ENCODE measurements at places on chromosomes 16 and 17.

DNA sequence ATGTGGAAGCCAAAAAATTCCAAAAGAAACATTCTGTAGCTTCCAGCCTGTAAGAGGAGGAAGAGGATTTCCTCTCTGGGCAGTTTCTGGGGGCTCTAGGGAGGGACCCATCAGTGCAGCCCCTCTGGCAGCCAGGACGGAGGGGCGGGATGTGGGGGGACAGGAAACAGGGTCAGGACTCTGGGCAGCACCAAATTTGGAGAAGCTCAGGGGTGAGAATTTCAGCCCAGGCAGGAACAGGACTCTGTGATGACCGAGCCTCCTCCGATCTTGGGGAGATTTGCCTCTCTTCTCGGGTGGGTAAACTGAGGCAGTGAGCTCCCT, 18.4 kb upstream of the CIBAR2 start:
- DNase-seq = no peak

- no peak for DNase-seq
Measured at GRCh38 chr17:4436846-4437245, 3.1 kb downstream of the SPNS3 start.

GRCh38 chr17:82355770-82356427, 3.1 kb upstream of the TEX19 start:
- DNase-seq = peak; percentile 63

- DNase-seq = no peak
Measured at GRCh38 chr17:45155483-45155882, 6.2 kb upstream of the HEXIM2 start.

DNA sequence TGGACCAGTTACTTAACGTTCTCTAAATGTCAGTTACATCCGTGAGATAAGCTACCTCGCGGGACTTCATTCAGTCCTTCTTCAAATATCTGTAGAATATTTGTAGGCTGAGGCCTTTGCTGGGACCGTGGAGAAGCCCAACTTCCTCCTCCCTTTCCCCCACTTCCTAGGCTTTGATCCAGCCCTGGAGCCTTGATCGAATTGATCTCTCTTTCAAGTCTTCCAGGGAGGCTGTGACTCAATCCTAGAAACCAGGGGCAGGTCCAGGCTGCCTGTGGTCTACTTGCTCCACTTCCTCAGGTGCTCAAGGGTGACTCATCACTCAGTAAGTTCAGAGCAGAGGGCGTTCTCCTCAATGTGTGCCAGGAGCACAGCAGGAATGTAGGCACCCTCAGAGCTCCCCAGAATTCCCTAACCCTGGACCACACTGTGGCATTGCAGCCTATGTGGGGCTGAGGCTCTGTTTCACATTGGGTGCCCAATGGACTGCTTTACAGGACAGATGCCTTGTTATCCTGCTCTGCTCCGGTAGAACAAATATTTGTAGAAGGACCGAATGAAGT, 11.2 kb upstream of the CEP20 start:
- peak; percentile 98 for DNase-seq

GRCh38 chr17:19421926-19422325, 10.9 kb downstream of the RNF112 start:
- no peak for DNase-seq

GRCh38 chr16:3837851-3838586, 42.5 kb downstream of the CREBBP start:
- no peak for DNase-seq

GRCh38 chr16:81316176-81316496, 1.4 kb downstream of the GAN start:
- no peak for DNase-seq

DNA sequence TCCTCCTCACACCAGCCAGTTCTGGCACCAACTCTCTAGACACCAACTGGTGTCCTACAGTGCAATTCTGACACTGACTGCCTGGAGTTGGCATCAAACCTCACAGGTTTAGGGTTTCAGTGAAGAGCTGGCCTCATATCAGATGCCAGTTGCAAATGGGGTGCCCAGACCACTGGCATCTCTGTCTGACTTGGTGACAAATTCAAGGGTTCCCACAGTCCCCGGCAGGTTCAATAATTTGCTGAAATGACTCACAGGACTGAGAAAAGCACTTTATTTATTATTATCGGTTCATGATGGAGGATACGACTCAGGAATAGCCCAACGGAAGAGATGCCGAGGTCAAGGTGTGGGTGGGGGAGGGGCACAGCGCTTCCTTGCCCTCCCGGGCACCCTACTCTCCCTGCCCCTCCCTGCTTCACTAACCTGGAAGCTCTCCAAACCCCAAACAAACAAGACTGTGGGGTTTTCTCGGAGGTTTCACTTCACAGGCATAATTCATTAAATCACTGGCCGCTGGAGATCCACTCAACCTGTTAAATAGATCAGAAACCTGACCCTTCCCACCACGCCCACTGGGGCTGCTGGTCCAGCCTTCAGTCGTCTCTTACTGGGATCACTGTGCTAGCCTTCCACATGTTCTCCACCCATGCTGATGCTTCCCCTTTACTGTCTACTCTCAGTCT, 1.7 kb upstream of the NLRP1 start:
- DNase-seq = peak; percentile 34

- DNase-seq = no peak
Measured at GRCh38 chr17:58517378-58517927, 3.0 kb upstream of the MTMR4 start.

DNA sequence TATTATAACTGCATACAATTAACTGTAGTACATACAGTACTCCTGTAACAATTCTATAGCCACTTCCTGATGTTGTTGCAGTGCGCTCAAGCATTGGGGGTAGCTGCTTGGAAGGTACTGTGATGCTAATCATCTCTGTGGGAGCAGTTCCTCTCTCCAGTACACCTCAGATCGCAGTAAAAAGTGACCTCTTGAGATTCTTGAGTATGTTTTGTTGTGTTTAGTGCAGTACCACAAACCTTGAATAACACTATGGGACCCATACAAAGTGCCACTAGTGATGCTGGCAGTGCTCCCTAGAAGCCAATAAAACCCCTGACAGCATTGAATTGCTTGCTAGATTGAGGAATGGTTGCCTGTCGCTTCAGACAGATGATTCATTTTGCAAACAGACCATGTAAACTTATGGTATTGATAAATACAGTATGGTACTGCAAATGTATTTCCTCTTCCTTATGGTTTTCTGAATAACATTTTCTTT, 193.0 kb downstream of the SPECC1 start:
- no peak for DNase-seq

DNA sequence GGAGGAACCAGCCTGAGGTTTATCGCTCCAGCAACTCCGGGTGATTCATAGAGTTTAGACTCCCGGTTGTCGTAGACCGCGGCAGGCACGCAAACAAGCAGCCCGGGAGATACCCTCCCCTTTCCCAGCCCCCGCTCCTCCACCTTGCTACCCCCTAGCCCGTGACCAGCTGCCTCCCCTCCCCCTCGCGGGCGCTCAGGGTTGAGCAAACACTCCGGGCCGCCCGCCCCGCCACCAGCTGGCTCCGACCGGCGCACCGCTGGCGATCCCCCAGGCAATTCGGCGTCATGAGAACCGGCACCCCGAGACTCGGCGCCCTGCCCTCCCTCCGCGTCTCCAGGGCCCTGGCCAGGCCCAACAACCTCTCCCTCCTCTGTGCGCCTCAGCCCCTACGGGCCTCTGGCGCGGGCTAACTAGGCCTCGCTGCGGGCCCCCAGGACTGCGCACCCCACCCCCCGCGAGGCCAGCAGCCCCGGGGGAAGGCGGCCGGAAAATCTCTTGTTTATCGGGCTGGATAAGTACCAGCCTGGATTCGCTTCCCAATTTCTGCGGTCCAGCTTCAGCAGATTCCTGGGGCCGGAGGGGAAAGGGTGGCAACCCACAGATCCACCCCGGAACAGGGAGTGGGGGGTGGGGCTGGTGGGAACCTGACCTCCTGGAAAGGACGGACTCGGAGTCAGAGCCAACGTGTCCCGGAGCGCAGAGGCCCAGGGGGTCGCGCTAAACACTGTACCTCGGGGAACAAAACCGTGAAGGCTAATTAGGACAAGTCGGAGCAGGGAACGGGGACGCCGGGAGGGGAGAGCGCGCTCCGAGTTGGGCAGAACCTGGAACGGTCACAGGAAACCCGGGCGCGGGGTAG, 951 bp upstream of the GPRC5C start:
- peak; percentile 86 for DNase-seq

GRCh38 chr16:10218490-10219206, 36.4 kb upstream of the GRIN2A start:
- no peak for DNase-seq

DNA sequence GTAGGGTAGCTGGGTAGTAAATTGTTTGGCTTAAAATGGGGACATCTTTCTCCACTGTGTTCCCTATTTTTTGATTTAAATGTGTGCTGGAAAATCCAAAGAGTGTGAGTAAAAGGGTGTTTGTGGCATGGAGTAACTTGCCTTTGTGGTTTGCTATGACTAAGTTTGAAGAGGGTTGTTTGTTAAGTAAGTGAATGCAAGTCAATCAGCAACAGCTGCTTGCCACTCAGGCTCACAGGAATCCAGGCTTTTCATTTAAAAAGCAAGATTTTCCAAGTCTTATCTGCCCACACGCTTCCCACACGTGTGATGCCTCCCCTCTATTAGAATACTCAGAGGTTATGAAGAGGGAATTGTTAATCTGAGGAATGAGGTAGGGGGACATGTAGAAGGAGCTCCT, 847.7 kb upstream of the RBFOX1 start:
- DNase-seq = no peak

GRCh38 chr16:14070877-14071575, at the start of gene MRTFB:
TSS of gene MRTFB (plus strand) at chr16:14071319. CDS start at chr16:14140607, 69,288 bp downstream.
- DNase-seq = peak; percentile 41

DNA sequence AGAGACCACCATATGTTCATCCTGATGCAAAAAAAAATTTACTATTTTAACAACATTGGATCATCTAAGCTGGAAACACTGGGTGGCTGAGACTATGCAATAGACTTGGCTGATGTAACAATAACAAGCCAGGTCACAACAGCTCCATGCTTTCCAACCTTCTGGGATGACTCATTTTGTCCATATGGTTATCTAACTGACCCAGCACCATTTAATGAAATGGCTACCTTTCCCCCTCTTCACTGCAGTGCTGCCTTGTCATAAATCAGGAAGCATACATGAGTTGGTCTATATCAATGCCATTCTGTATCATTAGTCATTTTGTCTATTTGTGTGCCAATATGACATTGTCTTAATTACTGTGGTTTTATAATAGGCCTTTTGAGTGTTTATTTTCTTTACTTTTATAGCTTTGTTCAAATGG, 217.6 kb upstream of the KCNJ16 start:
- DNase-seq = peak; percentile 94
